ENCODE measurements at places on chromosomes 3 and 15.

- DNase-seq = no peak
Measured at GRCh38 chr3:167864552-167864874, 129.0 kb downstream of the SERPINI1 start.

GRCh38 chr3:72418856-72419255 is 429.4 kb downstream of the SHQ1 start:
- no peak for DNase-seq

DNA sequence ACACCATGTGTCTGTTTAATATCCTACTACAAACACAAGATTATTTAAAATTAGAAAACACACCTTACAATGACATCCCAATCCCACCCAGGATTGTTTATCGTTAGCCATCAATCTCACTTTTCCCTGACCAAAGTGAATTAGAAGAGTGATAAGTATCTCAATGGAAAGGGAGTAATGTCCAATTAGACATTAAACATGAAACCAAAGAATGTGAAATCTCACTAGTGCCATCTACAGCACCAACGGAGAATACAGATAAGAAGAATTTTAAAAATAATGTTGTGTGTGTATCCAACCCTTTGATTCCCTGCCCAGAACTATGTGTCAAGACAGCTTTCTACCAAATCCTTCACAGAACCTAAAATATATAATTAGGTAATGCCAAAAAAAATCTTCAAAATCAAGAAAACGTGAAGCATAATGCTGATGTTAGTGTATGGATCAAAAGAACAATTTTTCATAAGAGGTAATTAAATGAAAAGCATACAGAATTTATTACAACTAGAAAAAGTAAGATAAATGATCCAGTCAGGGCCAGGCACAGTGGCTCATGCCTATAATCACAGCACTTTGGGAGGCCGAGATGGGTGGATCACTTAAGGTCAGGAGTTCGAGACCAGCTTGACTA is 64.2 kb downstream of the SCAPER start:
- no peak for DNase-seq

DNA sequence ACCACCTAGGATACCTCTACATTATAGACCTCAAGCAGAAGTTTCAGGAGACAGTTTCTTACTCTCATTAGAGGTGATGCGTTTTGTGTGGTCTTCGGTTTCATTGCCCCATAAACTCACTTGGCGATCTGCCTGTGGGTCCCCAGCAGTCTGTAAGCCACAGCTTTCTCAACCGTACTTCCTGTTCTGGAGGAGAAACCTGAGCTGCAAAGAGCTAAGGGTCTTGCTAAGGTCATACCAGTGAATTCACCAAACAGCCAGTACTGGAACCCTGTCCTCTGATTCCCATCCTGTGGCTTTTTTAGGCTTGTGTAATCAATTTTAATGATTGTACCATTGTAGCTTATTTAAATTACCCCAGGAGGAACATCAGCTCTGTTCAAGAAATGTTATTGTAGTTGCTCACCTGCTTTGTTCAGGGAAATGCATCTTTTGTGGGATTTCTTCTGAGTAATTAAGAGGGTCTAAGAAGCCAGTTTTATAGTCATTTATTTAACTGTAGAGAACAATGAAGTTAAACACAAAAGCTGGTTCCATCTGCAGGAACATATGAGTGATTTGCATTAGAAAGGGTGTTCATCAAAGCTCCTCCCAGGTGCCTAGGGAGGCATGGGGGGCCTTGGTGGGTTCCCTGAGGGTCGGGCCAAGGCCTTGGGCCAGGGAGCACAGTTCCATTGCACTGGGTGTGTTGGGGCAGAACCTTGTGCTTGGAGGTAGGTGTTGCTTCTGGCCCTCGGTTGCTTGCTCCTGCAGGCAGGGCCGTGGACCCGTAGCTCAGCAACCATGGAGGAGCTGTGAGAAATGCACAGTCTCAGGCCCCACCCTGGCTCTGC is 69.6 kb downstream of the APBA2 start:
- DNase-seq = no peak

- no peak for DNase-seq
Measured at GRCh38 chr15:60509470-60509869, 30.5 kb upstream of the ICE2 start.

- no peak for DNase-seq
Measured at GRCh38 chr3:101677436-101678286, 729 bp upstream of the ZBTB11 start.

DNA sequence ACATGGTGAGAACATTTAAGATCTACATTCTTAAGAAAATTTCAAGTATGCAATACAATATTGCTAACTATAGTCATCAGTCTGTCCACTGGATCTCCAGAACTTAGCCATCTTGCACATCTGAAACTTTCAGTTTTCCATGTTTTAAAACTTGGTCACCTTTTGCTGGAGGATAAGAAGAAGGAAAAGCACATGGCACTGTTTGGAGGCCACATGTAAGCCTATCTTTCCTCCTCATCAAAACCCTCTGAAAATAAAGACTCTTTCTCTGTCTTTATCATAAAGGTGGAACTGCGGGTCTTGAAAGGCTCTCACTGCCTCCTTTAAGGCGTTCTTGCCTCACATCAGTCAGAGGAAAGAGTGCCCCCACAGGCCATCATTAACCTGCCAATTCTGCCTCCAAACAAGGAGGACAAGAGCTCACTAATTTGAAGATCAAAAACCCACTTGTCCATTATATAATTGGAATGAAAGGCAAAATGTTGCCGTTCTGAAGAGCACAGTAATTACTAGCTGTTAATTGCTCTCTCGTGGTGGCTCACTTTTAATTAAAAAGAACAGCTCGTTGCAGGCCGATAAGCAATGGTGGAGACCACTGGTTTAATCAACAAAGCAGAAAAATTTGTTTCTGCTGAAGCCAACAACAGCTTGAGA is 157.8 kb downstream of the MECOM start:
- DNase-seq = no peak
